MCF 10A (cell line): ENCODE measurements at places on chromosomes 12 and 14. TPM values are rescaled to one million over a fixed set of nuclear protein-coding genes. Genes with fewer than 3 reads are reported as not detected.
A peak's percentile ranks its signal among the peaks of the same experiment; 100 is the strongest.

DNA sequence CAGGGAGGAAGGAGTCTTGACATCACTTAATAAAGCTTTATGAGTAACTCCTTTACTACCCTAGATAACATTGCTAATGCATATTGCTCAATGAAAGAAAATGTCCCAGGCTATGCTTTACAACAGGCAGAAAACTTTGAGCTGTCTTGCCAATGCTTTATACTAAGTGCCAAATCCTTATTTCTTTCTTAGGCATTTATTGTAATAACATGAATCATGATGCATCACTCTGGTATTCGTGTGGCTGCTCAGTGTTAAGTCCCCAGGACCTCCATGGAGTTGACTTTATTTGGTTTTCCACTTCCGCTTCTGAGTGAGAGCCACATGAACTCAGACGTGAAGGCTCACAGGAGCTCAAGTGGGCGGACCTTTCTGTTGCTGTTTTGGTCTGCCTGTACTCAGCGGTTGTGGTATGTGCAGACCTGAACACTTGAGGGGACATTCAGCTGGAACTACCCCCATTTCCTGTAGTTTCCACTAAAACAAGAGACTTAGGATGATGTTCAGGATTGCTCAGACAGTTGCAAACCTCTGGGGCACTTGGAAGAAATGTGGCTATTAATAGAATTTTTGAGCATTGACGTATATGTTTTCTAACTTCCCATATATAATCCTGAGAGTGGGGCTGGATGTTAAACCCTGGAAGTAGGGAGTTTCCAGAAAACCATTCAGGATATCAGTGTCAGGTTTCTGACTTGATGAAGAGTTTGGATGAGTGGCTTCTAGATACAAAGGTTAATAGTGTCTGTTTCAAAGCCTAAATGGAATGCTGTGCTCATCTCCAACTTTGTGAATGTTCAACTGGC lies 258.6 kb downstream of the MSRB3 start:
- no peaks in the 10 kb centered on the region for H3K27me3 ChIP-seq
- H3K4me3 ChIP-seq, result no peak overlapping the region
- H3K36me3 ChIP-seq, result no peaks in the 10 kb centered on the region
- DNase-seq, result peak; percentile 95
- peaks cover 44% of the 10 kb centered on the region for H3K4me1 ChIP-seq

DNA sequence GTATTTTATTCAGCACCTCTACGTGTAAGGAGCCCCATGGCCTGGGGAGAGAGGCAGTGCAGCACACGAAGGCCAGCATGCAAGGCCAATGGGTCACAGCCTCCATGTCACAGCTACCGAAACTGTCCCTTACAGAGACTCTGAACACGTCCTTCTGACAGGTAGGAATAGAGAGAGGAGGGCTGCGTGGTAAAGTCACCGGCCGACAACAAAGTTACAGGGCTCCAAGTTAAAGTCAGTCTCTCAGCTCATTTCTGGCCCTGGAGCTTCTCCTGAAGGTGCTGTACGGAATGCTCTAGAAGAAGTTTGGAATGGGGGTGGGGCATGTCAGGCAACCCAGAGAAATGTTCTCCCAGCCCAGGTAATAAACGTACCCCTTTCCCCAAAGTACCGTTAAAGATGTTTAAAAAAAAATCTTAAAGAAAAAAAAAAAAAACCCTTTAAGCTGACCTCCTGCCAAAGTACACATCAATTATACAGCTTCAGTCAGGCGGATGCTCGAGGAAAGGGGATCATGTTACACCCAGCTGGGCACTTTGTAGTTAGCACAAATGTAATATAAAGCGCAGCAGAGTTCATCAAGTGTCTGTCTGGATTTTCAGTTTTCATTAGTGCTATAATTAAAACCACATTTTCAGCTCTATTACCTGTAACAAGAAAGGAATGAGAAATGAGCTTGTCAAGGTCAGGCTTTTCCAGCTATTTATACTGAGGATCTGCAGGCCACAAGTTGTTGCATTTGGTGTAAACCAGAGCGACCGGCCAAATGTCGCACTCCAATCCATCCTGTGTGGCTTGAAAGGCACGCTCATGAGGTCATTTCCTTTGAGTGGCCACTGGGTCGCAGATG lies 53.3 kb upstream of the CDKN3 start:
- no peaks in the 10 kb centered on the region for H3K36me3 ChIP-seq
- H3K27ac ChIP-seq, result no peak overlapping the region
- no peaks in the 10 kb centered on the region for H3K4me1 ChIP-seq
- no peaks in the 10 kb centered on the region for H3K27me3 ChIP-seq
- no peak overlapping the region for H3K4me3 ChIP-seq

GRCh38 chr12:51392556-51393237 lies 1.5 kb upstream of the GALNT6 start:
- peaks cover 53% of the 10 kb centered on the region for H3K4me1 ChIP-seq
- DNase-seq, result no peak
- no peaks in the 10 kb centered on the region for H3K36me3 ChIP-seq

DNA sequence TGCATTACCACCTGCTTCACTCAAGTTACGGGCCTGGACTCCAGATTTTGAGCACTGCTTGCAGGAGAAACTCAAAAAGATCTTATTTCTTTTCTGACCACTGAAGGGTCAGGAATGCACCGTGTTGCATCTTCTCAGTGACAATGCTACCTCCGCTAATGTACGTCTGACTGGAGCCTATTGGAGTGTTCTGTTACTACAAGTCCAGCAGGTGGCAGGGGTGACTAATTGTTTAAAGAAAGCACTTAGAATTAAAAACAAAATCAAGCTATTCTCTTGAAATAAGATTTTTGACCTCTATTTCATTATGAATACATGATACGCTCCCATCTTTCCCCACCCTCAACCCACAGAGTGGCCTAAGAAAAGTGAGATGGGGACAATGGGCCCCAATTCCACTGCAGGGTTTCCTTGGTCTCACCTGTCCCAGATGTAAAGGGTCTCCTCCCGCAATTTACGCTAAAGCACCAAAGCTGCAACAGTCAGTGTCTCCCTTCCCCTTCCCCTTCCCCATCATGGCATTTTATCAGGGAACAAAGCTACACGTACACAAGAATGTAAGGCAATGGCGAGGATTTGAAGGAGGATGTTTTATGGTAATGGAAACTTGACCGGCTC lies 2.2 kb downstream of the TBPL2 start:
- H3K4me3 ChIP-seq, result no peak overlapping the region
- no peaks in the 10 kb centered on the region for H3K4me1 ChIP-seq
- H3K27ac ChIP-seq, result no peak overlapping the region
- no peaks in the 10 kb centered on the region for H3K36me3 ChIP-seq
- peaks cover 16% of the 10 kb centered on the region for H3K27me3 ChIP-seq
- peak; percentile 68 for DNase-seq

DNA sequence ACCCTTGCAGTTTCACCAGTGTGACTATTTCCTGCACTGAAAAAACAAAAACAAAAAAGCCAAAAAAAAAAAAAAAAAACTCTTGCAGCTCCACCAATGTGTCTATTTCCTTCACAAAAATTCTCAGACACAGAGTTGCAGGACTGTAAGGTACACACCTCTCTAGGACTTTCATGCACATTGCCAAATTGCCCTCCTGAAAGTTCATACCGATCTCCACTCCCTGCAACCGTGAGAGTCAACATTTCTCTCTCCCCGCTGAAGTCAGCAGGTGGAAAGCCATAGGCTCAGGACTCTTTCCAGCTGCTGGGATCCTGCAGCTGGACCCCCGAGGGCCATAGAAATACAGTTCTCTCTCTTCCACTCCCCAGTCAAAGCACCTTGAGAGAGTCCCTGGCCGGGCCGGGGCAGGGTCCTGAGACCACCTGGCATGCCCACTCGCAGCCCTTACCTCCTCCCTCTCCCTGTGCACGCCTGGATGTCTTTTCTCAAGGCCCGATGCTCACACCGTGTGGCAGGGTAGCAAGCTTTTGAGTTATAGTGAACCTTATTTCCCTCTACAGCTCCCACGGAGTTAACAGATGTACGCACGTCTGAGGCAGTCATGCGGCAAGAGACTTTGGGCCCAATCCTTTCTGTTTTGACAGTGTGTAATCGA lies 23.6 kb downstream of the MMAB start:
- H3K4me3 ChIP-seq, result no peak overlapping the region
- no peak for DNase-seq
- H3K27me3 ChIP-seq, result peaks cover 26% of the 10 kb centered on the region
- H3K4me1 ChIP-seq, result peaks cover 5% of the 10 kb centered on the region

DNA sequence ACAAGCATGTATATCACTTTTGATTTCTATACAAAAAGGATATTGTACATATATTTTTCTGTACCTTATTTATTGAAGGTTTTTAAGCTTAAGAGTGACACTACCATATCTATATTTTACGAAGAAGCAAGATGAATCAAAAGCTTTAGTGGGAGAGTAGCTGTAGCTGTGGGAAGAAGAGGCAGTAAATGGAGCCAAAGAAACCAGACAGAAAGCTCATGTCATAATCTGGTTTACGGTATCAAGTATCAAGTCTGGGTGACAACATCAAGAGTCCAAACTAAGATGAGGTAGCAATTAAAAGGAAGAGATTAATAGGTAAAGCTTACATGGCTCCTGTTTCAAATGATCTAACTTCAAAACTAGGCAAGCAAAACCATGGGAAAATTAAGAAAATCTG lies 54.8 kb downstream of the CEP83 start:
- H3K36me3 ChIP-seq, result peaks cover 14% of the 10 kb centered on the region
- peak overlapping the region; percentile 60 for H3K27ac ChIP-seq
- H3K27me3 ChIP-seq, result no peaks in the 10 kb centered on the region
- H3K4me1 ChIP-seq, result peaks cover 10% of the 10 kb centered on the region

DNA sequence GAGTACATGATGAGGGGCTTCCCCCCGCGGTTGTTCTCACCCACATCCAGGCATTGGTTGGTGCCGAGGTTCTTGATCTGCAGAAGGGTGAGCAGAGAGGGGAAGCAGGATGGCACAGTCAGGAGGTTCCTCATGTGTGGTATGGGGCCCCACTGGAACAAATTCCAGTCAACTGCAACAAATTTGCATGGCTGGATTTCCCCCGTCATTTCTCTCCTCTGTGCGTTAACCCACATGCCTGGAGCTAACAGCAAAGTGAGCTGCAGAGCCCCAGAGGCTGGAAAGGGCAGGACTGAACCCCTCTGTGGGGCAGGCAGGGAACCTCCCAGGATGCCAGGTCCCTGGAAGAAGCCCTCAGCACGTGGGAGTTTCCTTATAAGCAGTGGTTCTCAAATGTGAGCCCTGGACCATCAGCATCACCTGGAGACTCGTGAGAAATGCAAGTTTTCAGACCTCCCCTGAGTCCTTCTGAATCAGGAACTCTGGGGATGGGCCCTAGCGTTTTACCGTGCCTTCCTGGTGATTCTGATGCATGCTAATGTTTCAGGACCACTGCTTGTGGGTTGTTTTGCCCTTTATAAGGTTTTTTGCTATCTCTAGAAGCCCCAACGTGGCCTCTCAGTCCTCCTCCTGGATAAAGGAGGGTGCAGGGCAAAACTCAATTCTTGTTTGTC lies 11.0 kb upstream of the CELA1 start:
- no peak overlapping the region for H3K27ac ChIP-seq
- H3K36me3 ChIP-seq, result peaks cover 12% of the 10 kb centered on the region
- no peaks in the 10 kb centered on the region for H3K4me1 ChIP-seq
- H3K27me3 ChIP-seq, result no peaks in the 10 kb centered on the region

DNA sequence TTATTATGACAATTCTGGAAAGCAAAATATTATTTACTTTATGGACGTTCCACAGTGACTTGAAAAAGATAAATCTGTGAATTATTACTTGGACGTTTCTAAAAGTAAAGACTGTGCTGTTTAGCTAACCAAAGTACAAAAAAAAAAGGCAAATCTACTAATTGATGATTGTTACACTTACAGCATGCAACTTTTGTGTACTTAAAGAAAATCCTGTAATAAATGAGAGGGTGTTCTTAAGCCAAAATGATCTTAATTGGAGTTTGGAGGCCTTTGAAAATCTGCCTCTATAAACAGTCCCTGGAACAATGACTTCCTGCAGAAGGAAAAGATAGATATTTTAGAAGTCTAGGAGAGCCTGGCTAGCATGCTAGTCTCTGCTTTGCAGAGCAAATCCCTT lies 434.0 kb upstream of the SYT1 start:
- no peaks in the 10 kb centered on the region for H3K27me3 ChIP-seq
- no peak overlapping the region for H3K27ac ChIP-seq
- no peaks in the 10 kb centered on the region for H3K4me1 ChIP-seq
- H3K36me3 ChIP-seq, result no peaks in the 10 kb centered on the region

DNA sequence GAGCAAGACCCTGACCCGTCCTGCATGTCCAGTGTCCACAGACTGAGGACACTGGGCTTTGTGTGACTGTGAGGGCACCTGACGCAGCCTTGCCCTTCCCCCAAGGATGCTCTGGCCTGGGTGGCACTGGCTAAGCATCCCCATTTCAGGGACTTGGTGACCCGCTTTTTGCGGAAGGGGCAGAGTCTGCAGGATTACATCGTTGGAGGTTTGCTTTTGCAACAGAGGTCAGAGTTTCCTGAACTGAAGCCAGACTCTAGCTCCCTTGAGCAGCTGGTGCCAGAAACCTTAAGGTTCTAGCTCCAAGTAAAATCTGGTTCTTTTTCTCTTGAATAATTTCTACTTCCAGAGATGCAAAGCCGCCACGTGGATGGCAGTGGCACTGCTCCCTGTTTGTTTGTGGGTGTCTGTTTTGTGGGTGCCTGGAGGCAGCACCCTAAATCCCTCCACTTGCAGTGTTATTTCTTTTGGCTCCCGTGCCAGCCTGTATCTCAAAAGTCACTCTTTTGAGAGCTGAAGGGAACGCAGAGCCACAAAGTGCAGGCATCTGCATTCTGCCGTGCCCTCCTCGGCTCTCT lies 184.7 kb downstream of the TSPAN9 start:
- no peak overlapping the region for H3K27ac ChIP-seq
- no peaks in the 10 kb centered on the region for H3K4me1 ChIP-seq
- no peak overlapping the region for H3K4me3 ChIP-seq
- no peak for DNase-seq
- peaks cover 12% of the 10 kb centered on the region for H3K36me3 ChIP-seq

GRCh38 chr12:52644078-52644415 lies 8.0 kb downstream of the KRT2 start:
- no peak overlapping the region for H3K27ac ChIP-seq
- H3K4me3 ChIP-seq, result no peak overlapping the region
- no peaks in the 10 kb centered on the region for H3K4me1 ChIP-seq
- no peak for DNase-seq
- peaks cover 44% of the 10 kb centered on the region for H3K27me3 ChIP-seq
- no peaks in the 10 kb centered on the region for H3K36me3 ChIP-seq

- DNase-seq, result no peak
- H3K27ac ChIP-seq, result no peak overlapping the region
- H3K4me3 ChIP-seq, result no peak overlapping the region
- no peaks in the 10 kb centered on the region for H3K27me3 ChIP-seq
- no peaks in the 10 kb centered on the region for H3K36me3 ChIP-seq
These were observed 500.4 kb downstream of the GALC start for GRCh38 chr14:87492561-87492960.

HOXC10 gene
- not detected in 2 replicates for total RNA-seq

GDF11 gene
- 1.9 TPM in 2 replicates for total RNA-seq
